Non-pigmented ciliary epithelial cell (primary cell): ENCODE measurements at places on chromosomes 1 and 21.

DNA sequence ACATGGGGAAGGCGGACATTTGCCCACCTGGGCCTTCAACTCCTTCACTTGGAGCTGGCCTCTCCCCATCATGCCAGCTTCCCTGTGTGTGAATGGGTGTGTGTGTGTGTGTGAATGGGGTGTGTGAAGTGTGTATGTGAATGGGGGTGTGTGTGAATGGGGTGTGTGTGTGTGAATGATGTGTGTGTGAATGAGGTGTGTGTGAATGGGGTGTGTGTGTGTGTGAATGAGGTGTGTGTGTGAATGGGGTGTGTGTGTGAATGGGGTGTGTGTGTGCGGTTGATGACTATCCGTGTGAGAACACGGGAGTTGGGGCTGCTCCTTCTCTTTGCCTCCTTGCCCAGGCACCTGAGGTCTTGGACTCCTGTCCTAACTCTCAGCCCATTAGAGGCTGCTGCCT lies 9.6 kb downstream of the MFSD2A start:
- DNase-seq, result no peak

GRCh38 chr21:36542312-36543101 lies 62.6 kb upstream of the CLDN14 start:
- no peak for DNase-seq

GRCh38 chr1:234458352-234459017 lies 20.5 kb downstream of the TARBP1 start:
- DNase-seq, result no peak

- peak; percentile 81 for DNase-seq
Observed at GRCh38 chr1:39047374-39048229, 21.5 kb downstream of the NDUFS5 start.

GRCh38 chr1:65420590-65421350 lies at the start of the genes LEPR and LEPROT:
TSS of gene LEPR (plus strand) at chr1:65420668. CDS start at chr1:65565566, 144,898 bp downstream.
TSS of gene LEPROT (plus strand) at chr1:65420668. CDS start at chr1:65420725, 57 bp downstream.
- DNase-seq, result no peak

GRCh38 chr1:55786396-55786795 lies 571.2 kb upstream of the USP24 start:
- DNase-seq, result no peak

DNA sequence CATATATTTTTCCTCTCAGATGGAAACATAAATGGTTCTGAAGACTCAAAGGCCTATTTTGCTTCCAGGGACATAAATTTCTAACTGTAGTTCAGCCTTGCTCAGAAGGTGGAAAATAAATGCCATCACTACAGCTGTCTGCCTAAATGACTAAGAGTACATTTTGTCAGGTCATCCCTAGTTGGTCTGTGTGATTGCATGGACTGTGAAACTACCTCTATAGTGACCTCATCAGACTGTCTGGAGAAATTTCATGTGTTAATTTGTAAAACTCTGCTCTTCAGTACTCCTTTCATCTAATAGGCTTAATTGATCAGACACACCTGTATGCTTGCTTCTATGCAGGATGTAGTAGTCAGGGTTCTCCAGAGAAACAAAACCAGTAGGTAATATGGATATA lies 886.9 kb downstream of the AMY1C start:
- DNase-seq, result no peak

GRCh38 chr1:77057994-77058585 lies 161.1 kb downstream of the PIGK start:
- no peak for DNase-seq

- no peak for DNase-seq
Observed at GRCh38 chr1:84508510-84508909, 2.1 kb upstream of the GNG5 start.

DNA sequence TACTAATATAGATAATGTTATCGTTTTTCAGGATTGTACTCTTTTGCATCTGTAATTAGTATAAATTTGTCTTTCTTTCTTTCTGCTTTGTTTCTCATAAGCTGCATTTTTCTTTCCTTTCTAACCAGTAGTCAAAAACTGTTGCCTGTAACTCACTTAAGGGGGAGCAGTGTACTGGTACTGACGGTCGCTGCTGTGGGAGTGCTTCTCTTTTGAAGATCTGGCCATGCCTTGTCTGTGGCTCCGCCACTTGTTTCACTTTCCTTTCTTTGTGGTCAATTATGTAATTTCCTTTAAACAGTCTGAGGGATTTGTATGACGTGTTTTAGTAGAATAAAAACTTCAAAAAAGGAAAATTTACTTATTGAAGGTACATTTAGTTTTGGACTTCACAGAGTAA lies 37.0 kb downstream of the MIA3 start:
- no peak for DNase-seq

GRCh38 chr1:65650682-65651081 lies 142.0 kb upstream of the PDE4B start:
- no peak for DNase-seq

GRCh38 chr1:192575499-192576189 lies at the start of gene RGS1:
TSS of gene RGS1 (plus strand) at chr1:192575773. CDS start at chr1:192575793, 20 bp downstream.
- DNase-seq, result no peak

- no peak for DNase-seq
Observed at GRCh38 chr1:23801338-23801748, 789 bp upstream of the GALE start.

DNA sequence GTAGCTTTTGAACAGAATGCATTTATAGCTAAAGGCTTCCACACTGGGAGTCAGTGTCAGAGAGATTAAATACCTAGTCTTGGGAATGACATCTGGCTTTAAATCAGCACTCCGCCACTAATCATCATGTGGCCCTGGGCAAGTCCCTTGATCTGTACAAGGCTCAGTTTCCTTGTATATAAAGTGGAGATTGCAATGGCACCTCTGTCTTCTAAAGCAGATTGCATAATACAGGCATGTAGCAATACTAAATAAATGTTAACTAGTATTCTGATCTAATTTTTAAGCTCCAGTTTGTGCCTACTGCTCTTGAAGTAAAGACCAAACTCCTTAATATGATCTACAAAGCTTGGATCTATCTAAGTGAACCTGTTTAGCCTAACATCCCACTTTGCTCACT lies 249.4 kb downstream of the PLPP3 start:
- no peak for DNase-seq

DNA sequence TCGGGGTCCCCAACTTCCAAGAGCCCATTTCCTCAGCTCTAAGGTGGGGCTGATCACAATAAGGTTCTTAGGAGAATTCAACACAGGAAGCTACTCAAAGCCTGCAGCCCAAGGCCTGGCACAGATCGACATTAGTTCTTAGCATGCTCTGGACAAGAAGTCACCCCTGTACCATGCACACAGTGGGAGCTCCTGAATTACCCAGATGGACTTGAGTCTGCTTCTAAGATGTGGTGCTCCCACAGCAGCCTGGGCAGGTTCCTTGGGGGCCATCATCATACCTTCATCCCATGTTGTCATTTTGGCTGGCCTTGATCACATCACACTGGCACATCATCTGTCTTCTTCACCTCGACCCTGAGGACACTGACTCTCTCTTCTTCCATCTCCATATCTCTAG lies 153.3 kb upstream of the VAMP3 start:
- no peak for DNase-seq

DNA sequence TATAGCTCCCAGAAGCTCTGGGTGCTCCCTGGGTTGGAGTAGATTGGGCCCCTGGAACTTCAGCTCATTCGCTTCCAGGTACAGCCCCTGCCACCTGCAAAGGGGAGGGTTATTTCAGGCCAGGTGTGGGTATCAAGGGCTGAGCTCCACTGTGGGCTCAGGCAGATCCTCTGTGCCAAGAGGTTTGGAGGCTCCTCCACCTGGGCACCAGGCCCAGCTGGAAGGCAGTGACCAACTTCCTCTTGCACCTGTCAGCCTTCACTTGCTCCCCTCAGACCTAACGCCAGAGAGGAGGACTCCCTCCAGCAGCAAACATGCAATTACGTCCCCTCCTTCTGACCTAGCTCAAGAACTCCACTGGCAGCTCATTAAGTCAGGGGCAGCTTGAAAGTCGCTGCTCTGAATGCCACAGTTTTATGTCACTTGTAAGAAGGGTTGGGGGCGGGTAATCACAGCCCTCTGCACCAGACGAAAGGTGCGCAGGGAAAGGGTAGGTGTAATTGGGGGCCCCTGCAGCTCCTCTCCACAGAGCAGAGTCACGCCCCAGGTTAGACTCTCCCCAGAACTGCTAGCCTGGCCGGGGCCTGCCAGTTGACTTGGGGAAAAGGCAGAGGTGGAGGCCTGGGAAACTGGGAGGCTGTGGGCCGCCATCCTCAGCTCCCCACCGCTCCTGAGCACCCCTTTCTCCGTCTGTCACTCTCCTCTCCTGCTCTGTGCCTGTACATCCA lies 125.0 kb upstream of the TMPRSS2 start:
- DNase-seq, result no peak

DNA sequence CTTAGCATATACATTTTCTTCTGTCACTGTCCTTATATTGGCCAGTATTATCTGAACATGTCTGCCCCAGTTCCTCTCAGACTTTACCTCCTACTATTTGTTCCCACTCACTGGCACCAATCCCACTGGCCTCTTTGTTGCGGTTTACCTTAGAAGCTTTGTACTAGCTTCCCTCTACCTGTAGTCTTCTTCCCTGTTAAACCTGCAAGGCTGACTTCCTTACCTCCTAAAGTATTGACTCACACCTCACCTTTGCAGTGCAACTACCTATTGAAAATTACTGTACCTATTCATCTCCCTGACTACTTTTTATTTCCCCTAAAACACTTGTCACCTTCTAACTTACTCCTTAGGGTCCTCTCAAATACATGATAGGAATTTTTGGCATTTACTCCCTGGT lies 111.1 kb downstream of the CLEC20A start:
- DNase-seq, result no peak

DNA sequence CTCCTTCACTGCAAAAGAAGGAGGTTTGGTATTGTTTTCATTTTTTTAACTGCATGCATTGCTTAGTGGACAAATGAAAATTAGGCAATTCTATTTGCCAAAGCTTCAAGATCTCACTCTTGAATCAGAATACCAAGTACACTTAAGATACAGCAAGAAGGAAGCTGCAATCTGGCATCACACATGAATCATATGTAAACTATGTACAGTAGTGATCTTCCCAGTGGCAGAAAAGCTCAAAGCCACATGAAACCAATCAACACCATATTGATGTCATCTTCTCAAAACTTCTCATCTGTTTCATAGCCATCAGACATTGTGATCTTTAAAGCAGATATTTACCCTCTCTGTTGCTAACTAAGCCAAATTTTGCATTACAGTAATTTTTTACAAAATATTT lies 550.1 kb downstream of the LTN1 start:
- DNase-seq, result peak; percentile 65

GRCh38 chr1:213200630-213201029 lies 149.6 kb downstream of the RPS6KC1 start:
- DNase-seq, result no peak

DNA sequence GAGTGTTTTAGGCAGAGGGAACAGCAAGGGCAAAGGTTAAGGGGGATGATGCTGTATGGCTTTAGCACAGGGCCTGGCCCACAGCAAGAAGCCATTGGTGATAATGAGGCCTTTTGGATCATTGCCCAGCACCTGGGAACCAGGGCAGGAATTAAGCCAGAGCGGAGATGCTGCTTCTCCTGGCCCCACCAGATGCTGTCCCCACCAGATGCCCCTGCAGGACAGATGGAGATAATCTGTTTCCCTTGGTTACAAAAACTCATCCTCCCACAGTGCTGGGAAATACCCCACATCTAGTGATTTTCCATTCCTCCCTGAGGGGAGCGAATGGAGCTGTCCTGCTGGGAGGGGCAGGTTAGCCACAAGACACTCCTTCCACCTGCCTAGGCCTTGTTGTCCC lies 18.8 kb downstream of the OPRD1 start:
- no peak for DNase-seq

GRCh38 chr21:42237577-42237976 lies 18.6 kb downstream of the ABCG1 start:
- no peak for DNase-seq

GRCh38 chr1:215526147-215526845 lies 40.8 kb upstream of the KCTD3 start:
- DNase-seq, result no peak

DNA sequence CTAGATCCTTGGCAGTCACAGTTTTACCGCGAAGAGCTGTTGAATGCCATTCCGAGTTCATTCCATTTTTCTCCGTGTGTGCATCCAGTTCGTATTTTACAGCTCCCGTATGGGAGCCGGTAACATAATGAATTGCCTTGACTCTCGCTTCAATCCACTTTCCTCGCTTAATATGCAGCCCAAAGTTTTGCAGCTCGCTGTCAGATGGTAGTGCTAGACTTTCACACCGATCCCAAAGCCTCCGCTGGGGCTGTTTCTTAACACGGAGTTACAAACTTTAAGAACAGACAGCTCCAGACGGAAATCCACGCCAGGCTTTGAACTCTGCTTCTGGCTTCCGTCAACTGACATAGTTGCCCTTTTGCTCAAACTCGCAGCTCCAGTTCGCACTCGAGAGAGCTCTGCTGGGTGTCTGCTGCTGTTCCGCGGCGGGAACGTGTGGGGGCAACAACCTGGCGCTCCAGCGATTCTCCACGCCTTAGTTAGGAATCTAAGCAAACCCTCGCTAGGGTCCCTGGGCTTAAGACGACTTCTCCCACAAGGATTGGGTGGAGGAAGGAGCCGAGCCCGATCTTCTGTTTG lies 3.5 kb upstream of the ARID1A start:
- DNase-seq, result peak; percentile 83
